ENCODE measurements at places on chromosomes 7 and 10.

DNA sequence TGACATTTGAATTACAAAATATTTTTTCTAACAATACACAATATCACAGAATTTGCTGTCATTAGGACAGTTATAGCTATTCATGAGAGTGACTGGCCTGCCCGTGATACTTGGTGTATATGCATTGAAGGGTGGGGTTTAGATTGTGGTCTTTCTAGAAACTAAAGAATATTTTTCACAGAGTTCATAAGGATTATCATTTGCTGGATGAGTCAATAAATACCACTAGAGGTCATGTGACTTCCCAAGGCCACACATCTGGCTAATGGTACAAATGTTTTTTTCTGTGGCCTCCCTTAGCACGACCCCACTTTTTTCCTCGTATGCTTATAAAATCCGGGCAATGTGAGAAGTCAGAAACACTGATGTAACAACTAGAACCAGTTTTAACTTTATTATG lies 5.2 kb downstream of the OPTN start:
- no peak for DNase-seq

- no peak for DNase-seq
Measured at GRCh38 chr7:12751764-12752163, 64.3 kb downstream of the ARL4A start.

DNA sequence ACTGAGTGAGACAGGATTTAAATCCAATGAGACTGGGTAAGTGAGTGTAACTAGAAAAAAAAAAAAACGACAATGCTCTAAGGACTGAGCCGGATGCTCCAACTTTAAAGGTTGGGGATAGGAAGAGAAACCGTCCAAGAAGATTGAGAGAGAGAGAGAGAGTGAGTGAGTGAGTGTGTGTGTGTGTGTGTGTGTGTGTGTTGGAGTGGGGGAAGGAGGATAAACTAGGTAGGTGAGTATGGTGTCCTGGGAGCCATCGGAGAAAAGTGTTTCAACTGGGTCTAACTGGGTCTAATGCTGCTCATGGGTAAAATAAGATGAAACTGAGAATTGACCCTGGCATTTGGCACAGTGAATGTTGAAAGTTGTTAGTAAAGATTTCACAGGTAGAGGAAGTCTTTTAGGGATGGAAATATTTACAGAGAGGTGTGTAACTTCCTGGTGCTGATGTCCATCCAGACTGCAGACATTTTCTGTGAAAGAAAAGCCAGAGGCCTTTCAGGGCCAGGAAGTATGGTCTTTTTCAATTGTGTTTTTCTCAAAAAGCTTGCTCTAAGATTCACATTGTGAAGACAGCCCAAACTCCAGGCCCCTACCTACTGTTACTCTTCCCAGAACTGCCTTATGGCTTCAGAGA lies 14.2 kb downstream of the ENTPD1 start:
- DNase-seq: no peak

GRCh38 chr10:122056431-122057094 lies 67.6 kb downstream of the TACC2 start:
- peak; percentile 73 for DNase-seq

GRCh38 chr7:4951903-4952636 lies 6.9 kb downstream of the MMD2 start:
- no peak for DNase-seq

- no peak for DNase-seq
Measured at GRCh38 chr7:20310963-20311742, 19.5 kb upstream of the ITGB8 start.

GRCh38 chr10:61296161-61296560 lies 157.0 kb downstream of the TMEM26 start:
- no peak for DNase-seq
